ENCODE measurements at places on chromosomes 12 and 14.

GRCh38 chr14:101121508-101122139 is 218.1 kb upstream of the RTL1 start:
- no peak for DNase-seq

- no peak for DNase-seq
Observed at GRCh38 chr12:108432423-108433121, 82.5 kb upstream of the FICD start.

- no peak for DNase-seq
Observed at GRCh38 chr14:102192840-102193502, 53.3 kb downstream of the WDR20 start.

DNA sequence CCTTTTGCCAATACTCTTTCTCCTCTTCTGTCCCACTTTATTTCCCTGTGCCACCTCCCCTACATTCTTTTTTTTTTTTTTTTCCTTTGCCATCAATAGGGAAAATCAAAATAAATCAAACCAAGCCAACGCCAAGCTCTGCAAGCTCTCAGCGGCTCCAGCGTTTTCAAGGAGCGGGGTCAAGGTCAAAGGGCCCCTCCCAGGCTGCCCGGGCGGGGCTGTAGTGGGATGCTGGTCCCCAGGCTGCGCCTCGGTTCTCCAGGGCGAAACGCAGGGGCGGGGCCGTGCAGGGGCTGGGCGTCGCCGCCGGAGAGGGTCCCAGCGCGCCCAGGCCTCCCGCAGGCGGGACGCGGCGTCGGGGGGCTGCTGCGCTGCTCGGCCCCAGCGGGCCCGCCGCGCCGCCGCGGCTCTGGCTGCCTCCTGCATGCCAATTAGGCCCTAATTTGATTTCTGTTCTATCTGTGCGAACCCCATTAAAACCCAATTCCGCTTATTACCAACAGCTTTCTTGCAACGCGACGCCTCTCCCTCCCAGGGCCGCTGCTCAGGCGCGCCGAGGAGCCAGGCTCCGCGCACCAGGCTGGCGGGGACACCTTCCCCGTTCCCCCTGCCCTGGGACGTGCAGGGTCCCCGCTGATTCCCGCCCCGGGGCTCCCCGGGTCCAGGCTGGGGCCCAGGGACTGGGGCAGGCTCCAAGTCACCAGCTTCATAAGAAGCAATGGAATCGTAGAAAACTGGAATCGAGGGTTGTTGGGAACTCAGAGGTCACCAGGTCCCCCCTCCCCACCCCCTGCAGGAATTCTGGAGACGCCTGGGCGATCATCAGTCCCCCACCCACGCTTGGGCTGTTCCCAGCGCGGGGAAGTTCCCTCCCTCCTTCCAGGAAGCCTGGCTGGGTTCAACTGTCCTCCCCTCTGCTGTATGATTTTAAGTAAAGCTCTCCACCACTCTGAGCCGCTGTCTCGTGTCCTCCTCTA is 50.7 kb upstream of the MAP1LC3B2 start:
- DNase-seq: no peak

DNA sequence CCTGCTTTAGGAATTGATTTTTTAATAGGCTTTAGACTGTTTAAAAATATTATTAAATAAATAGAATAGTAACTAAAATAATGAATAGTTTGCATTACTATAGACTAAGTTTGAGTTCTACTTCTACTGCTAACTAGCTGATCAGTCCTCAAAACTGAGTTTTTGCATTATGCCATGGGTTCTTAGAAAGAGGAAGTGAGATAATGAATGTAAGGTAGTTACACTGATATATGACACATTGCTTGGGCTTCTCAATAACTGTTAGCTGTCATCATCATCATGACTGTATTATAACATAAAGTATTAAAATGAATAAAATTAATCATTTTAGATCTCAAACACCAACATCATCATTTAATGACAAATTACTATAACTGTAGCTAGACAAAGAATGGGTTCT is 949.7 kb downstream of the TRHDE start:
- DNase-seq: no peak

DNA sequence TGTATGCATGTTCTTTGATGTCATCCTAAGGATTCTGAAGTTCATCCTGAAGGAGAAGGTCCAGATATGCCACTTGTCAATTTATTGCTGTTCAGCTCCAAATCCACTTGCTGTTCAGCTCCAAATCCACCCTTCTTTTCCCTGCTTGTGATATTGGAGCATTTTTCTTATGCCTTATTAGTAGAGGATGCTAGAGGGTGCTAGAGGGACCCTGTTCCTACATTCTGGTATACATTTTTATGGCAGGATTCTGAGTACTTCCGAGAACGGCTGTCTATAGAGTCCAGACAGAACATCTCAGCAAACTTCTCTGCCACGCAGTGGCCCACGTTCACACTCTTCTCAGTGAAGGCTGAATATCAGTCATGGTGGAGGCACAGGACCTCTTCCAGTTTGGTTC is 406.7 kb downstream of the NOVA1 start:
- no peak for DNase-seq

DNA sequence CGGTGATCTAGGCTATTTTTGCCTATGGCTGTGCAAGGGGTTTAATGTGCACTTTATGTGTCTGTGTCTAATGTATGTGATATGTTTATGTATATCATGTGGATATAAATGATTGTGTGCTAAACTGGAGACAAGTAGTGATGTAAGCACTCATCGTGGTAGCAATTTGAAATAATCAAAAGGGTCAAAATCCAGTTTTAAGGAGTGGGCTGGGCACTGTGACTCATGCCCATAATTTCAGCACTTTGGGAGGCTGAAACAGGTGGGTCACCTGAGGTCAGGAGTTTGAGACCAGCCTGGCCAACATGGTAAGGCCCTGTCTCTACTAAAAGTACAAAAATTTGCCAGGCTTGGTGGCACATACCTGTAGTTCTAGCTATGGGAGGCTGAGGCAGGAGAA is 2.8 kb downstream of the EDDM3A start:
- no peak for DNase-seq

GRCh38 chr14:31411218-31411727 is 9.1 kb downstream of the HEATR5A start:
- no peak for DNase-seq

- no peak for DNase-seq
Observed at GRCh38 chr14:60863249-60863648, 117.6 kb downstream of the TRMT5 start.

- no peak for DNase-seq
Observed at GRCh38 chr12:95323212-95323611, 105.6 kb downstream of the VEZT start.

GRCh38 chr12:114339626-114340025 is 66.3 kb downstream of the TBX5 start:
- DNase-seq: no peak

- DNase-seq: no peak
Observed at GRCh38 chr12:1302201-1302870, 292.0 kb downstream of the FBXL14 start.

GRCh38 chr14:61701946-61702345 is 6.6 kb downstream of the HIF1A start:
- DNase-seq: no peak

DNA sequence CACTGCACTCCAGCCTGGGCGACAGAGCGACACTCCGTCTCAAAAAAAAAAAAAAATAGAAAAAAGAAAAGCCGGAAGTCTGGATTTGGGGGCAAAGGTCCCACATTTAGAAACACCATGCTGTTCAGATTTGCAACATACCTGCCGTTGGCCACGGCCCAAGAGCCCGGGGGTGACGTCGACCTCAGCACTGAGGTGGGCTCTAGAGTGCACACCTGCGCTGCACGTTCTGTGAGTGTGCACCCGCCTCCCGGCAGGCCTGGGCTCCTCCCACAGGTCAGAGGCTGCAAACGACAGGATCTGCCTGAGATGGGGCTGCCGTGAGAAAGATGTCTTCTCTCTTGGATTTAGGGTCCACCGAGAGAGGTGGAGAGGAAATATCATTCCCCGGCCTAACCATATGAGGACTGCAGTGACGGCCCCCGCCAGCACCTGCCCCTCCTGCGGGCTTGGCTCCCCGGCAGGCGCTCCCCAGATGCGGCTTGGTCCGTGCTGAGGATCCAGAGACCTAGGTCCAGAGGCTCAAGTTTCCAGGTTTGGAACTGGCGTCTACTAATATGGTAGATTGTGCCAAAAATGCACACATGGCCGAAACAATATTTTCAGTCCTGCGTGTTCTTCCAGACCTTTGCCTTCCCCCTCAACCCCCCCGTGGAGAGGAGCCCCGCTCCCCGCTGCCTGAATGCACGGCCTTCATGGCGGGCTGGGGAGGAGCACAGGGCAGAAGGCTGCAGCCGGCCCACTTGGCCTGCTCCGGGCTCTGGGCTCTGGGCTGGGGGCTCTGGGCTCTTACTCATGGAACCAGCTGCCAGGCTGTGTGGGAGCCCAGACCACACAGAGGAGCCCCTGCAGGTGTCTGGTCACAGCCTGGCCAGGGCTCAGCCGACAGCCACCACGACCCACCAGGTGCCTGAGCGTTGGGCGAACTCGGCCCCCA is 58.8 kb upstream of the FBRSL1 start:
- DNase-seq: no peak

DNA sequence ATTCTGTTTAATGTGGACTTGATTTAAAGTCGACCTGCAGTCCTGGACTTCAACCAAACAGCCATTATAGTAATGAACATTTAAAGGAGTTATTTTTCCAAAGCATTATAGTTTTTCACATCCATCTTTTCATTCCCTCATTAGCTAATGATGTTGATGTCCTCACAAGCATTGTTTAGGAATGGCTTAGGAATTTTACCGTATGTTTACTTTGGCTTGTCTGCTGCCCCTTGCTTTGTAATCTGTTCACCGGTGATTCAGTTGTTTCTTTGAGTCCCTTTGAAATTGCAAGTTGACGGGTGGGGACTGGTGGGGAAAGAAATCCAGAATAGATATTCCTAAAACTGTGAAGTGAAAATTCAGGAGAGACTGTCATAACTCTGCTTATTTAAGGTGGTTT is 25.4 kb downstream of the PRKCH start:
- DNase-seq: no peak

GRCh38 chr14:32121948-32122347 is 44.8 kb downstream of the ARHGAP5 start:
- no peak for DNase-seq

DNA sequence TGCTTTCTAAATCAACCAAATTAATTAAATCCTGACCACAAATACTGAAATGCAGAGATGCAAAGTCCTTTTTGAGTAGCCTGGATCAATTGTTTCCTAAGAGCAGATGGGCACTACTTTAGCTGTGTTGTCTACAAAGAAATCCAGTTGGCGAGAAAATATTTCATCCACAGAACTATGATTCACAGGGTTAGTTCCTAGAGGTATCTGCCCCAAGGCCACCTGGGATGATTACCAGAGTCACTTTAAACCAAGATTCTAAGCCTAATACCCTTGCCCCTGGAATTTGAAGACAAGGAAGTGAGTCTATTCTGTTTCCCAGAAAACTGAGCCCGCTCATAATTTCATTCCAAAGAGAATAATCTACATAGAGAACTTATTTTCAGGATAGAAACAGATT is 198.4 kb downstream of the PPM1H start:
- DNase-seq: no peak

DNA sequence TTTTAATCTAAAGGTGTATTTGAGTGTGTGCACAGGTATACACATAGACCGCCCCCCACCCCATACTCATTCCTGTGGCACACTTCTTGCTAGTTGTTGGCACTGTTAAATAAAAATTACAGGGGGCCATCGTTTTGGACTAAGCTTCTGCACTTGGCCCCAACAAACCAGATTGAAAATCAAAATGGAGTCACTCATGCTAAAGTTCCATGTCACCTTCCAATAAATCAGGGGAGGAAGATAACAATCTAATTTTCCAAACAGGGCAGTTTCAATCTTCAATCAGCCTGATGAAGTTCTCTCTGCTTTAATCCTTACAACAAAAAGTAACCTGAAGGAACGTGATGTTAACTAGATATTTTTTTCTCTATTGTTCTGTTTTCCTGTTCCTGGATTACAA is 78.2 kb downstream of the RGS6 start:
- DNase-seq: no peak

- DNase-seq: peak; percentile 15
Observed at GRCh38 chr12:4202487-4202886, 71.1 kb upstream of the CCND2 start.

GRCh38 chr14:35807131-35807961 is 1.7 kb downstream of the RALGAPA1 start:
- DNase-seq: no peak

- DNase-seq: no peak
Observed at GRCh38 chr14:53838374-53838773, 118.3 kb downstream of the BMP4 start.

GRCh38 chr14:85437148-85437547 is 92.8 kb upstream of the FLRT2 start:
- no peak for DNase-seq

- no peak for DNase-seq
Observed at GRCh38 chr12:79557690-79558315, 133.0 kb downstream of the PAWR start.

GRCh38 chr12:57607958-57608663 is 3.1 kb upstream of the ARHGEF25 start:
- no peak for DNase-seq

DNA sequence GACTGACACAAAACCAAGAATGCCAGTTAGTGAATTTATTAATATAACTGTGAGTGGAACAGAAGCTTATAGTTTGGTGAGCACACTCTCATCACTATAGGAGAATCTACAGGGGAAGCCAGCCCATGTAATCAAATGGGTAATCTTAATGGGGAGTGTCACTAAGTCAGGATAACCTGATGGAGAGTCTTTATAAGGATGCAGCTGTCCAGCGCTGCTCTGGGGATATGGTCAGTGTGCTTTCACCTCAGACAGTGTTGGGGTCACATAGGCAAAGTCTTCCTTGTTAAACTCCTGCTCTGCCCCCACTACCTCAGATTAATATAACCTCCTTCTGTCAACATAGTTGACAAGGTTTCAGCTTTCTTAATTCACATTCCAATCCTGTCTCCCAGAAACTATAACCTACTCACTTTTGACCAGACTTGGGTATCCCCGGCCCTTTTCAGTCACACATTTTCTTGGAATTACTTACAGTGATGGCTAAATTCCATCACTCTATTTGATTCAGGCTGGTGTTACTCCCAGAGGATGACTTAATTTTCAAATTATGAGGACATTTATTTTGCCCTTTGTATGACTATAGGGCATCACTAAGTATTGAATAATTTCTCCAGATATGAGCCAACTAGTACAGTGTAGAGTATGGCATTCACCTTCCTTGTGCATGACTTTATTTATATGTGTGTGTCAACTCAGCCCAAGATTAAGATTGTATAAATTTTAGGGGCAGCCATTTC is 13.2 kb downstream of the STK38L start:
- DNase-seq: no peak

DNA sequence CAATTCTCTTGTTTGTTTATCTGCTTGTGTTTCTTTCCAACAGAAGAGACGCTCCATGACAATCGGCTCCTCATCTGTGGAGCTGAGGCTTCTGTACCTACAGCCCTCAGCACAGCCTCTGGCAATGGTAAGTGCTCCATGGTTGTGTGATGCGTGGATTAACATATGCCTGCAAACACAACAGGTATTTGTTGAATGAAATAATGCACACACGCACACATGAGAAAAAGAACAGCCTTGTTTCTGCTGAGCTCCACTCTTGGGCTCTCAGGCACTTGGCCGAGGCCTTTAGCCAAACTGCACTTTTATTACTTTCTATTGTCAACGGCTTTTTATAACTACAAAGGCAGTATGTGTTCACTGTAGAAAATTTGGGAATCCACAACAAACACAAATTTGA is 120.4 kb upstream of the TMCC3 start:
- DNase-seq: no peak

Measured in AML-193 (cell line).